GM04504 (cell line): ENCODE measurements at places on chromosomes 11 and 22.
A peak's percentile ranks its signal among the peaks of the same experiment; 100 is the strongest.

DNA sequence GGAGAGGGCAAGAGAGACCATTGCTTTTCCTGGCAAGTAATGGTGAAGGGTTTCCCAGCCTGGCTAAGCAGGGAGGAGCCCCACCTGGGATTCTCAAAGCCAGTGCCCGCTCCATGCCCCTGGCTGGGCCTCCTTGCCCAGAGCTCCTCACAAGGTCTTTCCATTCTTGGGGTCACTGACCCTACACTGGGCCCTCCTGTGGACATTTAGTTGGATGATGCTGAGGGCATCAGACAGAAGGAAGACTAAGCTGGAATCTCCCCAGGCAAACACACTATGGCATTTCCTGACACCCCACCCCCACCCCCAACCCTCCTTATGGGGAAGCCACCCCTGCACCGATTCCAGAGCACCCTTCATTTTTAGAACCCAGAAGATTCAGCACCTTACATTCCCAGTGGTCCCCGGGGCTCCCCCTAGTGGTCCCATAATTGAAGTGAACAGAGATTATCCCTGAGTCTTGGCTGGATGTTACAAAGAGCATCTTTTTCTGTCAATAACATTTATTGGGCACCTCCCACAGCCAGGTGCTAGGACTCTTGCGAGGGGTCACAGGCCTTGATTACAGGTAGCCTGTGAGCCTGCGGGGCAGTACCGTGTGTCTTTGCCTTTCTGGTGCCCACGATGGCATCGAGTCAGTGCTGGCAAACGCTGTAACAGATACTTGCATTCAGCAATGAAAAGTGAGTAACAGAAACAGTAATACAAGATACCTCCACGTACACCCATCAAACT, 548.5 kb downstream of the BUD13 start:
- peak; percentile 2 for DNase-seq

DNA sequence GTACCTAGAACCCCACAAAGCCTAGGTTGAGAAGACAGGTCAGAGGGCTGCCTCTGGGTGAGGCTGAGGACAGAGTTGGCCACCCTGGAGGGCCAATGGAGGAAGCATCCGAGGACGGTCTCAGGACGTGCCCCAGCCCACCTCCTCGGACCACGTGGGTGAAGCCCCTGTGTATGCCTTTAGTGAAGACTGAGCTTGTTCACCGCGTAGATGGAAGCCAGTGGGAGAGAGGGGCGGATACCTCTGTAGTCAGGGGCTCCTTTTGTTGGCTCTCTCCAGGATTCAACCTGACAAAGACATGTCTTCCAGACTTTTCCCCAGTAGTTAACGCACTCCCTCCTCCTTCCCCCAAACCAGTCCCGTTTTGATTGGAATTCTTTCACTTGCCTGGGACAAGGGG, 110.7 kb downstream of the ZBTB16 start:
- DNase-seq = no peak

DNA sequence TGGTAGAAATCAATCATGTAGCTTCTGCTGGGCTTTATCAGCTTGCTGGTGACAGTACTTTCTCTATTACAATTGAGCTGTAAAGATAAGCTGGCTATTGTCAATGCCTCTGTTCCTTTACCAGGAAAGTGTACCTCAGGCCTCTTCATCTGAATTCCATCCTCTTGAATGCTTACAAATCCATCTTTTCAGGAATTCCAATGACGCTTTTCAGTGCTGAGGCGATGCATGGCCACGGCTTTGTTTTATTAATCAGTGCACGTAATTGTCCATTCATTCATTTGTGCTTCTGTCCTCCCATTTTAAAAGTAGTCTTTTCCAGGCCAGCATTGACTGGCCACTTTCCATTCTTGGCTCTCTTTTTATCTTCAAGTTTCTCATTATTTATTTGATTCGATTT, 202.0 kb downstream of the PGR start:
- no peak for DNase-seq

GRCh38 chr22:21098099-21098671, 52.4 kb downstream of the LRRC74B start:
- no peak for DNase-seq

- DNase-seq = no peak
Observed at GRCh38 chr11:3855808-3856491, 486 bp downstream of the STIM1 start.

GRCh38 chr11:11620173-11620920, 1.5 kb downstream of the GALNT18 start:
- DNase-seq = no peak

- no peak for DNase-seq
Observed at GRCh38 chr22:17120711-17121232, 388 bp downstream of the TMEM121B start.

DNA sequence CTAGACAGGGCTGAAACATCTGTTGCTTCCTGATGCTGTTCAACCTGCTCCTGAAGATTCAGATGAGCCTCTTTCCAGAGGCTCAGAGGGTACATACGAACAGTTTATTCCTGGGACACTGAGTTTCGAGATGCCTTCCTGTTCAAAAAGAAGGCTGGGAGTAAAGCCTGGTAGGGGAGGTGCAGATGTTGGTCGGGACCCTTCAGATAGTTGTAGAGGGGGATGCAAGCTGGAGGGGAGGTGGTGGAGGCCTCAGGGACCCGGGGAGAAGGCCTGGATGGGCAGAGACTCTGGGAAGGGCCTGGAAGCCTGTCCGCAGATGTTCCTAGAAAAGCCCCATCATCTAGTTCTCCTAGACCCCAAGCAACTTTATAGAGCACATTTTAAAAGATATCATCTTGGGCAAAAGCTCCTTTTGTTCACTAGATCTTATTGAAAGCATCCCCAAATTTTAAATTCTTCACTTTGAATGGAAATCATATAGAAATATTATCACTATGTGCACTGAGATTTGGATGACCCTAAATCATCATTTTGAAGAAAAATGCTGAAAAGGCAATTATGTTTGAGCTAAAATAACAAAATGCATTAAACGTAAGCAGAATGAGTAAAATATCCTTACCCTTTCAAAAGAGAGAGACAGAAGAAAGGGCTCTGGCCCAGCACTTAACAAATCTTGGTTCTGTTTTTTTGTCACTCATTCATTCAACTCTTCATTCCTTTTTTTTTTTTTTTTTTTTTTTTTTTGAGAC, 41.2 kb downstream of the RTL6 start:
- no peak for DNase-seq

- no peak for DNase-seq
Observed at GRCh38 chr11:32874132-32874531, 18.5 kb upstream of the QSER1 start.

- DNase-seq = peak; percentile 66
Observed at GRCh38 chr11:121630041-121630440, 177.3 kb upstream of the SORL1-AS1 start.

GRCh38 chr11:68127714-68128681, 6.8 kb upstream of the CHKA start:
- DNase-seq = no peak

GRCh38 chr22:35973388-35973787, 55.2 kb downstream of the RBFOX2 start:
- no peak for DNase-seq

GRCh38 chr11:75899806-75900205, 84.8 kb downstream of the UVRAG start:
- DNase-seq = no peak

GRCh38 chr11:122068837-122069236, 47.2 kb downstream of the BLID start:
- no peak for DNase-seq

DNA sequence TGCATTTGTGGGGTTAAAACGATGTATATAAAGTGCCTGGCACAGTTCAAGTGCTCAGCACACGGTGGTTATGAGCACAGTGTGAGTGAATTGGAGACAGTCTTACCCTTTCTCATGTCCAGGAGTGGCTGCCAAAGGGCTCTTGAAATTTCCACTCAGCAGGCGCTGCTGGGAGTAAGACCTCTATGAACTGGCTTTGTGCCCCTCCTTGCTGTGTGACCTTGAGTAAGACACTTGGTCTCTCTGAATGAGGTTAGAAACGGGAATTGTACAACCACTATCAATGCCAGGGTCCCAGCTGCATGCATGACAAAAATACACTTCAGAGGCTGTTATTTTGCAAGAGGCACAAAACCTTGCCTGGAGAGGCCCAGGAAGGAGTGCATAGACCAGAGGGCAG, 86.6 kb downstream of the TSPAN18 start:
- no peak for DNase-seq

DNA sequence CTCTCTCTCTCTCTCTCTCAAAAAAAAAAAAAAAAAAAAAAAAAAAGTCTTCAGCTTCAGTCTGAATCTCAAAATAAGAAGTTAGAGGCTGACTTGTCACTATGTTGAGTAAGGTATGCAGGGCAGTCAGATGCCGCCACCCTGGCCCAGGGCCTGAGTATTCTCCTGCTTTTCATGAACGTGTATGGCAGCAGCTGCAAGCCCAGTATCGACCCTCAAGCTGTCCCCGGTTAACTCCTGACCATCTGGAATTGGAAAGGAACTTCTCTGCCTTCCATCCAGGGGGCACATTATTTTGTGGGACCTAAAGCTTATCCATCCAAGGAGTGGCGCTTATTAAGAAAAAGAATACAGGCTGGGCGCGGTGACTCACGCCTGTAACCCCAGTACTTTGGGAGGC, 11.4 kb downstream of the MRGPRD start:
- DNase-seq = no peak

- no peak for DNase-seq
Observed at GRCh38 chr22:42303396-42304323, 33.2 kb upstream of the TCF20 start.

GRCh38 chr11:79520086-79520485, 79.3 kb upstream of the TENM4 start:
- DNase-seq = no peak

- DNase-seq = no peak
Observed at GRCh38 chr11:36508743-36509142, 1.3 kb downstream of the TRAF6 start.

DNA sequence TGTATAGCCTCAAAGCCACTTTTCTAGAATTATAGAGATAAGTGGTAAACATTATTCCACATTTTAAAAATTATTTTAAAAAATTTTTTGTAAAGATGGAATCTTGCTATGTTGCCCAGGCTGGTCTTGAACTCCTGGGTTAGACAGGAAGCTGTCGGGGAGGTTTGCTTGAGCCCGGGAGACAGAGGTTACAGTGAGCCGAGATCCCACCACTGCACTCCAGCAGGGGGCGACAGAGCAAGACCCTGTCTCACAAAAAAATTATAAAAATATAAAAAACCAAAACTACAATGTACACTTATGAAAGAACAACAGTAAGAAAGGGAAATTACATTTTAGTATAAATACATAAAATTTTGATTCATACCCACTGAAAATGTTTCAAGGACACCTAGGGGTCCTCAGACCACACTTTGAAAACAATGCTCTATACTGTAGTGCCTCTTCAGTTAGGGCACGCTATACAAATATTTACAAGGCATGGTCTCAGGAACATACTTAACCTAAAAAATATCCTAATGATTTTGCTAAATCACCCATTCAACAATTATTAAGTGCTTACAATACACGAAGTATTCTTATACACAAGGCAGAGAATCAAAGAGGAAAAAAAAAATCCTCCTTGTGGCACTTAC, 111.2 kb downstream of the MRTFA start:
- DNase-seq = no peak

DNA sequence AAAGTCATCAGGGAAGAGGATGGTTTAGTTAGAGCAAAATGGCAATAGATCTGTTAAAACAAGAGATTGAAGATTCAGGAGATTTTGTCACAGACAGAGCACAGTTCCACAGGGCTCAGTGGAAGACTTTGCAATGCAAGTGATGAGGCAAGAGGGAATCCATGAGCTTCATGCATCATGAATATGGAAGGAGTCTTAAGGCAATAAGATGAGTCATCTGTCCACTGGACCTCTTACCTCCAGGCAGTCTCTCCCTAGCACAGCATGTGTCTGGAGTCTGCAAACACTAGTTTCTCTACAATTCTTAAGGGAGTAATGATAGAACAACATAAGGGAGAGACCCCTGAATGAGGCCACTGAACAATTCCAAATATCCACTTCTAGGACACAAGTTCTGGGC, 245.7 kb downstream of the NXPE2 start:
- no peak for DNase-seq

DNA sequence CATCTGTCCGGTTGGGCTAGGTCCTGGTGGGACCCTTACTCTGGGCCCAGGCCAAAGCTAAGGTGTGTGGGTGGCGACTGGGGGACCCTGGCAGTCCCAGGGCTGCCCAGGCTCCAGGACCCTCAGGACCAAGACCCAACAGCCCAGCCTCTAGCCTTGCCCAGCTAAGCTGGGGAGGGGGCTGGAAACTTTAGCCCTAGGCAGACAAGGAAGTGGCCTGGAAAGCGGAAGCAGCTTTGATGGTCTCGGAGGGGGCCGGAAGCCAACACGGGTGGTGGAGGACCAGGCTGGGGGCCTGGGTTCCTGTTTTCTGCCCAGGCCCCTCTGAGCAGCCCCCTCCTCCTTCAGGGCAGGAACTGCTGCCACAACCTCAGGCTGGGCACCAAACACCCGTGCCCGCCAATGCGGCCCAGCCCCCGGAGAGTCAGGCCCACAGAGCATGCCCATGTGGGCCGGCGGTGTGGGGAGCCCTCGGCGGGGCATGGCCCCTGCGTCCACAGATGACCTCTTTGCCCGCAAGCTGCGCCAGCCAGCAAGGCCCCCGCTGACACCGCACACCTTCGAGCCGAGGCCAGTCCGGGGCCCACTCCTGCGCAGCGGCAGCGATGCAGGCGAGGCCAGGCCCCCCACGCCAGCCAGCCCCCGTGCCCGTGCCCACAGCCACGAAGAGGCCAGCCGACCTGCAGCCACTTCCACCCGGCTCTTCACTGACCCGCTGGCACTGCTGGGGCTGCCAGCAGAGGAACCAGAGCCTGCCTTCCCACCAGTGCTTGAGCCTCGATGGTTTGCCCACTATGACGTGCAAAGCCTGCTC, 2.8 kb downstream of the SIPA1 start:
- DNase-seq = no peak

- DNase-seq = no peak
Observed at GRCh38 chr11:114296605-114297372, 590 bp downstream of the NNMT start.

- no peak for DNase-seq
Observed at GRCh38 chr11:65334696-65335295, 1.1 kb downstream of the DPF2 start.

- DNase-seq = no peak
Observed at GRCh38 chr11:6194065-6194581, 4.9 kb upstream of the OR52W1 start.

DNA sequence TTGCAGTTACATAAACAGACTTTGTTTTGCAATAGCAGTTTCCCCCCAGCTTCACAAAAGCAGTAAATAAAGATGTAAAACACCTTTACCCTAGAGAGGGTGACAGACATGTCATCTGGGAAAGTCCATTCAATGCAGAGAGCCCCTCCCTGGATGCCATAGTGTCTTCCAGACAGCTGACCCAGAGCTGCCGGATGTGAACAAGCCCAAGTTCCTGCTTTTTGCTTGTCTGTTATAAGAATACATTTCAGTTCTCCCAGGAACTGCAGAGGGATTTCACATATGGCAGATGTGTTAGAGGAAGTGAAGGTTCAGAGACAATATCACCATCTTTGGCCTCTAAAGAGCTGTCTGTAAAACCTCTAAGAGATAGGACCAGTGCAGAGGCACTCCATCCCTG, 48.9 kb downstream of the RELT start:
- no peak for DNase-seq

DNA sequence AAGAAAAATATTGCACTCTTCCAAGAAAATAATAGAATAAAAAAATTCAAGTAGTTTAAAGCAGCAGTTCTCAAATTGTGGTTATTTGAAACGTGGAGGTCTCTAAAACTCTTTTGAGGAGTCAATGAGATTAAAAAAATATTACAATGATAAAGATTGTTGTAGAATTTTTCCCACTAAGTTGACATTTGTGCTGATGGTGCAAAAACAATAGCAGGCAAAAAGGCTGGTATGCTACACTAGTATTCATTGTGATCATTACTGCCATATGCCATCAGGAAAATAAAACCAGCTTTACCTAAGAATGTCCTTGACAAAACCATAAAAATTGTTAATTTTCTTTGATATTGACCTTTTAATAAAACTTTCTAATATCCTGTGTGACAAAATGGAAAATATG, 505.2 kb upstream of the ANO5 start:
- DNase-seq = no peak
